ENCODE measurements at places on chromosomes 3 and 15.

DNA sequence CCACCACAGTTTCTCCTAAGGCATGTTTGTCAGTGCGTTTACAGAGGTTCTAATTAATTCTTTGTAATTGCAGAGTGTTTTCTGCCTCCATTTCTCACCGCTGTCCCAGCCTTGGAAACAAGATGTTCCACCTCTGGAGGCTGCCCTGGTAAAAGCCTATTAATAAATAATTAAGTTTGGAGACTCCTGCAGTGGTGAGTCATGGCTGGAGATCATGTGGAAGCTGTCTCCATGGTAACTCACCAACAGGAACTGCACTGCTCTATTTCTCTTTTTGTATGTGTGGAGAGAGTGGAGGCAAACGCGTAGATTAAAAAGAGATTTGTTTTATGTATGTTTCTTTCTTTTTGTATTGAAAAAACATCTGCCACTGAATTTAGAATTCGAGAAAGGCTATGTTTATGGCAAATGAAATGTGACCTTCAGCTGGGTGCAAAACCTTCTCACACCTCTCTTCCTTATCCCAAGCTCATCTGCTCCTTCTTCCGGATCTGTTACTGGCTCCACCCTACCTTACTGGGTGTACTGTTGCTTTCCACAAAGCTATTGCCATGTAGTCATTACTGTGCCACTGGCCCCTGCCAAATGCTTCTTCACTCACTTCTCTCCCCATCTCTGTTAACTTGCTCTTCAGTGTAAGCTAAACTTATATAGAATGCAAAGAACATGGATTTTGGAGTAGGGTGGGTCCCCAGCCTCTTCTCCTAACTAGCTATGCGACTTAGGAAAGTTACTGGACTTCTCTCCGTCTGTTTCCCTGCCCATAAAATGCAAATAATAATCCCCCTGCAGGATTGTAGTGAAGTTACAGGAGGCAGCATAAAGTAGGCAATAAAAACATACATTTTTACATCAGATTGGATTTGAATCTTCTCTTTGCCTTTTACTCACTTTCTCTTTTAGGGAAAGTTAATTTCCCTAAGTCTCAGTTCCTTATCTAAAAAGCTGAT, 778.5 kb downstream of the NTRK3 start:
- DNase-seq = no peak

- peak; percentile 75 for DNase-seq
Observed at GRCh38 chr3:105826778-105827634, 41.8 kb downstream of the CBLB start.

DNA sequence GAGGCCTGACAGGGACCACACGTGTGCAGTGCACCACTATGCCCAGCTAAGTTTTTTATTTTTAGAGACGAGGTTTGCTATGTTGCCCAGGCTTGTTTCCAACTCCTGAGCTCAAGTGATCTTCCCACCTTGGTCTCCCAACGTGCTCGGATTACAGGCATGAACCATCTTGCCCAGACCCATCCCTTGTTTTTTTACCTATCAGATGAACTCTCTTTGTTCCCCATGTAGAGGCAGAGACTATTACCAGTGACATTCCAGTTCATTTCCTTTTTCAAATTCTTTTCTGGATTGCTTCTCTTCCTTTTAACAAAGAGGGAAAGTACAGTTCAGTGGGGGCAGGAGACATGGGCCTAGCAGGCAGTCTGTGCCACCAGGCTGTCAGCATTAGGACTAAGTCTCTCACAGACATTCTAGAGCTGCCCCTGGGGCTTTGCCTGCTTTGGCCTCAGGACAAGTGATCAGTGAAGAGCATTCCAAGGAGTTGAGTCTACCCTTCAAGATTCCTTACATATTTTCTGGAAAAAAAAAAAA, 103.5 kb upstream of the SLC7A14 start:
- no peak for DNase-seq

DNA sequence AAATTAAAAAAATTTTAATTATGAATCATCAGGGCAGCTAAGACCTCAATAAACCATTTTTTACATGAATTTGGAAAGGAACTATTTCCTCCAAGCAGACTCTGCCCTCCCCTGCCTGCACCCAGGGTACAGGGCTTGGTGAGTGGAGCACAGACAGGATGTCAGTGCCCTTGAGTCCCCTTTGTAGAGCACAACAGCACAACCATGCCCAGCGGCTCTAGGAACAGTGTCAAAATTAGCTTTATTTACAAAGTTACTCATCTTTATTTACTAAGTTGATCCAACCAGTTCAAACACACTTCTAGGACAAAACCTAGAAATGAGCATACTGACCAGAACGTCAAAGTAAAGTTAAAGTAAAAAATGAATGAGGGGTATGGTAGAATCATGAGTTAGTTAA, 90.6 kb upstream of the TSC22D2 start:
- no peak for DNase-seq

DNA sequence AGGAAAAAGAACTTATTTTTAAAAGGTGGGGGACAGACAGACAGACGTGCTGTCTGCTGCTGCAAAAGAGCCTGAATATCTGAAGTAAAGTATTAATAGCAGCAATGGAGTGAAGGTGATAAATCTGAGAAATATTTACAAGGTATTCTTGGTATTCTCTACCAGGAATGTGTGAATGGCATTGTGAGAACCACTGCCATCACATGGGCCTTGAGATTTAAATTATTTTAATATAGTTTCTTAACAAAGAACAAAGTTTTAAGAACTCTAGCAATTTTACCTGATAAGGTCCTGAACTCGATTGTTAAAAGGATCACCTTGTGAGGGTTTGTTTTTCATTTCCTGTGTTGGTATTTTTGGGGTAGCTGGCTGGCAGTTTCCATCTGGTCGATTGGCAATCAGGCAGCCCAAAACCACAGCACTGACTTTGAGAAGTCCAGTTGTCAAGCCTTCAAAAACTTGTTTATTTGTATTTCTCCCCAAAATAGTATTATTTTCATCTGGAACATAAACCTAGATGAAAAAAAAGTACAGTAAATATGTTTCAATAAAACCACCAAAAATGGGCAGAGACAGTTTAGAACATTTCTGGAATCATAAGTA, 97.3 kb downstream of the ISL2 start:
- DNase-seq = no peak

Data from inflammatory macrophage treated with lipopolysaccharide for 1 hour (primary cell).